ENCODE measurements at places on chromosomes 2 and 18. TPM values are rescaled to one million over a fixed set of nuclear protein-coding genes. Genes with fewer than 3 reads are reported as not detected.
A peak's percentile ranks its signal among the peaks of the same experiment; 100 is the strongest.

MC2R gene
- not detected for total RNA-seq

DNA sequence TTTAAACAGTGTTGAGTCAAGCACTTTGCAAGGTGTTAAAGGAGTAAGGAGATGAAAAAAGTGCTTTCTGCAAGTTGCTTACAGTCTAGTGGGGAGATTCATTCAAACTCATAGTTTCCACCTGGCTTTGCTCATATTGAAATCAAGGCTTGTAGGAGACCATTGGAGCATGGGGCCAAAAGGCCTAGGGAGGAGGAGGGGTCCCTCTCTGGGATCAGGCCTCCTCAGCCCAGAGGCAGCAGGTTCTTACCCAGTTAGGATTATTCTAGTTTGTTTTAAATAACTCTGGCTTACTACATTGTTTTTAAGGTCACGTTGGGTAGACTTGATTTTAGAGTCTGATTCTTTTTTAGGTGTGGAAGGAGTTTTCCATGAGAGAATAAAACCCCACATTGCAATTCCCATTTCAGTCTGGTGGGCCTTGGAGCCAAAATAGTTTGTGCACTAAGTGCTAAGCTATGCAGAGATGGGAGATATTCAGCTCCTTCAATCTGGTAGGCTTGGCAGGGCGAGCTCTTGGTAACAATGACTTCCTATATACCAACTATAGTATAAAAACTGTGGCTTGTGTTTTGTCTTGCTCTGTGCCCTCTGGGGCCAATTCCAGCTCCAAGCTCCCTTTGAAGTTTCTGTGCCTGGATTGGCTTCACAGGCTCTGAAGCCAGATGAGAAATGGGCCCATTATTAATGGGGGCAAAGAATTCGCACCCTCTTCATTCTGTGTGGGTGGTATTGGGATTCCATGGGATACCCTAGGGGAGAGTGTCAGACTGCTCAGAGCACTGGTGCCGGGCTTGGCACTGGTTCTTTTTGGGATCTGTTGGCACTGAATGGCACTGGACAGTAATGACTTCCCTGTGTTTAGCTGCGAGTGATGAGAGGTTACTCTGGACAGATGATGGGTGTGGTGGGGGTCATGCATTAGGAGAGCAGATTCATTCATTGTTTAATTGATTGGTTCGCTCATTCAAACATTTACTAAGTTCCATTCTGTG, 301.1 kb downstream of the MYCN start:
- DNase-seq, result no peak

UCN gene
- 3.1 TPM for total RNA-seq

- DNase-seq, result no peak
Measured at GRCh38 chr2:62300925-62301324, 105.0 kb downstream of the B3GNT2 start.

ANKRD23 gene
- 12.5 TPM for total RNA-seq

DNA sequence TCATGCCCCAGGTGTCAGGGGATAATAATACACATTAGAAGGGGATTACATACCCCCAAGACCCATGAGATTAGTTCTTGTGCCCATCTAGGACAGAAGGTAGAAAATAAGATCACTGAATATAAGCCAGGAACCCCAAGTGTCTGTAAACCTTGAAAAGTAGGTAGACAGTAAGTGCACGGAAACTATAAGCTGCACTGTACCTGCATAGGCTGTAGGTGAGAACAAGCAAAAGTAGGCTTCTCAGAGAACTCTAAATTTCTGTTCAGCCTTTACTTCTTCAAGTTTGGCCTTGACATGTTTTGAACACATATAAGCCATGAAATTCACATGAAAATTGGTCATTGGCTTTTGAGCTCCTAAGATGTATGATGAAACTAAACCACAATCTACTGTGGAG, 113.0 kb upstream of the FSIP2 start:
- DNase-seq, result no peak

COL4A3 gene
- total RNA-seq, result not detected

INPP1 gene
- 18.4 TPM for total RNA-seq

DNA sequence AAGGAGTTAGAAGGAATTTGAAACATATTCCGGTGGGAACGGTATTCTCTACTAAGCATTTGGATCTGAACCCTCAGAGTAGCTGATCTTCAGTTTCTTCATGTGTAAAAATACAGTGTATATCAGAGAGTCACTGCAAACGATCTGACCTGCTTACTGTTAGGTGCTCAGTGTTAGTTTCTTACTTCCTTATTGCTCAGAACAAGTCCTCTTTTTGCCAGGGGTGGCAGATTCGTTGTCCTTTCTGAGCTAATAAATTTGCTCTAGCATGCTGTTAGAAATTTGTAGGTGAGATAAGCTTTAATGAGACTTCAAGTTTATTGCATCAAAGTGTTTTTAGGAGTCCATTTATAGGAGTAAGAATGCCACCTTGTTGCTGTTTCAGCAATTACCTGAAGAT, 15.8 kb downstream of the PLEKHA3 start:
- DNase-seq, result no peak

DNA sequence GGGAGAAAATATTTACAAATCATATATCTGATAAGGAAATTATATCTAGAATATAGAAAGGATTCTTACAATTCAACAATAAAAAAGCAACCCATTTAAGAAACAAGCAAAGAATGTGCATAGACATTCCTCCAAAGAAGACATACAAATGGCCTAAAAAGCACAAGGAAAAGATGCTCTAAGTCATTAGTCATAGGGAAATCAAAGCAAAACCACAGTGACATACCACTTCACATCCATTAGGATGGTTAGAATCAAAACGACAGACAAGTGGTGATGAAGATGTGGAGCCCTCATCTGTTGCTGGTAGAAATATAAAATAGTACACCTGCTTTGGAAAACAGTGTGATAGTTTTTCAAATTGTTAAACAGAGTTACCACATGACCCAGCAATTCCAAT, 48.2 kb downstream of the MAPRE2 start:
- DNase-seq, result no peak

AUP1 gene
- total RNA-seq, result 86.8 TPM

- peak; percentile 66 for DNase-seq
Measured at GRCh38 chr2:64859312-64860212, 129.6 kb upstream of the SLC1A4 start.

- DNase-seq, result no peak
Measured at GRCh38 chr2:32523686-32524085, 104.2 kb upstream of the TTC27 start.

DNA sequence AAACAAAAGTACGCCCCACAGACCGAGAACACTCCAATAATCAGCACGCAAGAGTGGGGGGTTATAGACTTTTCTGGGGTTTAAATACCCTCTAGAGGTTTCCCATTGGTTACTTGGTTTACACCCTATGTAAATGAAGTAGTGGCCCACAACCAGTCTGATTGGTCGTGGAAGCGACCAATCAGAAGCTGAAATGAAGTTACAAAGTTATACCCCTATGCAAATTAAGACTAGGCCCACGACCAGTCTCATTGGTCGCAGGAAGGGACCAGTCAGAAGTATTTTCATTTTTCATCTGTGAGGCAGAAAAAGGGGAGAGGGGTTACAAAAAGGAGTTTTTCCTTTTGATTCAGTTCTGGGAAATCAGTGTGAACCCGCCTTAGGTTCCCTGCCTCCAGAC, 55.3 kb upstream of the YWHAQ start:
- no peak for DNase-seq

DNA sequence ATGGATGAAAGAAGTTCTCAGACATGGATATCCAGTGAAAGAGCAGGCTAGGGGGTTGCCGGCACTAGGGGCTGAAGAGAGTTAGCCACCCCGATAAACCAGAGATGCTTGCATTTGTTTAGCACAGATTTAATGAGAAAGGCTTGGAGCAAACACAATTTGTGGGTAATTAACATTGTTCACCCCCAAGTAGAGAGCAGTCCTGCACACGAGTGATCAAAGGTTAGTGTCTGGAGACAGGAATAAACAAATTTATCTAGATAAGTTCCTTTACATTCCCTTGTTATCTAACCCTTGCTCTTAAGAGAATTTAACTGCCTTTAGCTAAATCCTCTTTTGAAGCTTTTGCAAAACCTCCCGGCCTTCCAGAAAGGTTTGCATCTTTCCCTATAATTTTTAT, 23.9 kb downstream of the HTR2B start:
- no peak for DNase-seq

MAL gene
- total RNA-seq, result not detected

DHRS9 gene
- 0.16 TPM for total RNA-seq

DNA sequence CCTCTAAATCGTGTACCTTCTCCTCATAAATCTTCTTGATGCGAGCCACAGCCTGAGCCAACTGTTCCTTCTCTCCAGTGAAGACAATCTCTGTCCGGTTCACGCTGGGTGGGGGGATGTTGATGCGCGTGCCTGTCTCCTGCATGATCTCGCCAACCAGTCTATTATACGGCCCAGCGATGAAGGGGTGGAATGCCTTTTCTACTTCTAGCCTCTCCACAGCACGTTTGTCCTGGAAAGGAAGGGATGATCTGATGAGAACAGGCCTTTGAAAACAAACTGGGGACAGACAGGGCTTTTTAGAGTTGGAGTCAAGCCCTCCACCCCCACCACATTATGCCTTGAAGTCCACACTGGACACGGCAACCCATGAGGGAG, 59.3 kb downstream of the HDLBP start:
- DNase-seq, result no peak

- no peak for DNase-seq
Measured at GRCh38 chr2:128090575-128090944, 440 bp upstream of the UGGT1 start.

- DNase-seq, result no peak
Measured at GRCh38 chr18:72762515-72763122, 105.2 kb downstream of the NETO1 start.

- no peak for DNase-seq
Measured at GRCh38 chr18:13568443-13569392, 157.6 kb downstream of the FAM210A start.

DNA sequence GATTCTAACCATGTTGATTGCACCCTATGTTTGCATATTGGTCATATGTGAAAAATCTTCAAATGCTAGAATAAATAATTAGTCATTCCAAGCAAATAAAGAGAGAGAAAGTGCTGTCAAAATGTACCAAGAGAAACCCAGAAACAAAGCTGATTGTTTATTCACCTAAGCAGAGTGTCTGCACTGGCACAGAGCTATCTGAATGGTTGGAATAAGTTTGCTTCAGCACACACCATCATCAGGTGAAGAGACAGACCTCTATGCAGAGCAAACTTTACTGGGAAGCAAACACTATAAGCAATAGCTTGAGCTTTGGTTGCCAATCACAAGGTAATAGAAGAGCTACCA, 25.4 kb downstream of the DSG4 start:
- no peak for DNase-seq

CIB4 gene
- not detected for total RNA-seq

DNA sequence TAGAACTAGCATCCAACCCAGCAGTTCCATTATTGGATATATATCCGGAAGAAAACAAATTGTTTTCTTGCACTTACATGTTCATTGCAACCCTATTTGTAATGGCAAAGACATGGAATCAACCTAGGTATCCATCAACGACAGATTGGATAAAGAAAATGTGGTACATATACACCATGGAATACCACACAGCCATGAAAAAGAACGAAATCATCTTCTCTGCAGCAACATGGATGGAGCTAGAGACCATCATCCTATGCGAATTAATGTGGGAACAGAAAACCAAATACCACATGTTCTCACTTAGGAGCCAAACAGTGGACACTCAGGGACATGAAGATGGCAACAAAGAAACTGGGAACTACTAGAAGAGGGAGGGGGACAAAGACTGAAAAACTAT, 352.7 kb downstream of the CDH2 start:
- no peak for DNase-seq

DNA sequence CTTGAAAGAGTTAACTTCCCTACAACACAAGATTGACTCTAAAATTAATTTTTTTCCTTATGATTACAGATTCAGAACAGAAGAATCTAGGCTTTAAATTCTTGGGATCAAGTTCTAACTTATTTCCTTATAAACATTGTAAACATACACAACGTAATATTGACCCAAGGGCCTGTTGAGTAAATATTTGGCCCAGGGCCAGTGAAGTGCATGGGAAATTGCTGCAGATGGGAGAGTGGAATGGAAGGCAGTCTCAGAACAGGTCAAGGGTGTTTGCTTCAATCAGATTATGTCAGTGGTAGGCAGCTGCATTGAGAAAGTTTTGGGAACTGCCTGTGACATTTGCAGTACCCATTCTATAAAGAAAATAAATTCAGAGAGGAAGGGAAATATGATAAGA, 137.6 kb downstream of the MYO1B start:
- DNase-seq, result no peak

DNA sequence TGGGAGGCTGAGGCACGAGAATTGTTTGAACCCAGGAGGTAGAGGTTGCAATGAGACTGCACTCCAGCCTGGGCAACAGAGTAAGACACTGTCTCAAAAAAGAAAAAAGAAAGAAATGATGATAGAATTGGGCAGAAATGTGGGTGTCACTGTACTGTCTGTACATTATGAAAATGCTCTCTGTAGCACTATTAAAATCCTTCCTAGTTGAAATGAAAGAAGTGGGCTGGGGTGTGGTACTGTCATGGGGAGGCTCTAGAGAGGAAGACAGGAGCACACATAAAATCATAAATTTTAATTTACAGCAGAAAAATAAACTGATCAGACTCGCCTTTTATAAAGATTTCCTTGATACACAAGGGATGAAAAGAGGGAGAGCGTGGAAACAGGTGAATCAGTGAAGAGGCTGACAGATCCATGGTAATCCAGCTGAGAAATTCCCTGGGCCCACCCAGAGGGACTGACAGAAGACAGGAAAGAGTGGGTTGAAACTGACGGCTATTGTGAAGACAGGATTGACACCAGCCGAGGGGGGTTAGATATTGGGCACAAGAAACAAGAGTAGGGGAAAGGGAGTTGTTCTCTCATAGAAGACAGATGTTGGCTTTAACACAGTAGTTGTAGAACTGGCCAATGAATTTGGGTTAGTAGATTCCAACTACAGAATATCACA, 96.4 kb upstream of the ATL2 start:
- no peak for DNase-seq

GRCh38 chr18:22691946-22692710, 241.0 kb upstream of the RBBP8 start:
- DNase-seq, result no peak

DNA sequence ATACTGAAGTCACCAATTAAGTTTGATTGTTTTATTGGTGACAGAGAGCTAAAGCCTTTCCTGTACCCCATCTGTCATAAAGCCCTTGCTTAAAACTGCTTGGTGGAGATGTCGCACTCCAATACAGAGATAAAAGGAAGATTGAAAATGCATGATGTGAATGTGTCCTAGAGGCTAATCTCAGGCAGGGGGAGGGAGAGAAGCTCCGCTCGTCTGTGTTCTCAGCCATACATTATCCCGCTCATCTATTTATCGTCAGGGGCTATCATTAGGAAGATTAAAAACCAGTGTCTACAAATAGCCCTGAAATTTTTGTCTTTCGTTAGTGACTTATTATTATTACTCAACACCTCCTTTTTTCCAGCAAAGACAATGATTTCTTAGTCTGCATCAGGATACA, 110.3 kb downstream of the CMPK2 start:
- no peak for DNase-seq

GRCh38 chr2:103960951-103961350, 893.0 kb upstream of the POU3F3 start:
- DNase-seq, result no peak

SKOR2 gene
- not detected for total RNA-seq

POTEI gene
- total RNA-seq, result 7.0 TPM

GRCh38 chr2:240481720-240482119, 46.3 kb downstream of the GPC1 start:
- no peak for DNase-seq

TBR1 gene
- total RNA-seq, result 0.13 TPM
